ENCODE measurements at places on chromosomes 12 and 14. TPM values are rescaled to one million over a fixed set of nuclear protein-coding genes. Genes with fewer than 3 reads are reported as not detected.

XPOT gene
- 64.5 TPM for total RNA-seq

DNA sequence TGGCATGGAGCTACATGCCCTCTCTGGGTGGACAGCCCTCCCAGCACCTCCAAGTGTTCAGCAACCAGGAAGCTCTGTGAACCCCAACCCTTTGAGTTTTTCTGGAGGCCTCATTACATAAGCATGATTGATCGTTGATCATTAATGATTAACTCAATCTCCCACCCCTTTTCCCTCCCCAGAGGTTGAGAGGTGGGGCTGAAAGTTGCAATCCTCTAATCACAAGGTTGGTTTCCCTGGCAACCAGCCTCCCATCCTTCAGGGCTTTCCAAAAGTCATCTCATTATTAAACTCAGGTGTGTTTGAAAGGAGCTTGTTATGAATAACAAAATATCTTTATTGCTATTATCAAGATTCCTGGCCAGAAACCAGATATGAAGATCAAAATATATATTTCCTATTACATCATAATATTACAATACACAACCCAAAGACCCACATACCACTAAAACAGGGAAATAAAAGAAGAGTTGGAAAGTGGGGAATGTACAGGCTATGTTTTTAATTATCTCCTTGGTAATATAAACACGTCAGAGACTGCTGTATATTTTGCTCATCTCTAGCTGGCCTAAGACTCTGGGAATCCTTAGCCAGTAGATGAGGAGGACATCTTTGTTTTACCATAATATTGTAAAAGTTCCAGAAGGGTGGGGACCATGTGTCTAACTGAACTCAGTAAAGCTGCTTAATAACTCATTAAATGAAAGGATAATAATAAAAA lies 73.6 kb downstream of the SSPN start:
- H3K4me1 ChIP-seq: peaks cover 24% of the 10 kb centered on the region
- no peak for DNase-seq
- no peak overlapping the region for H3K27ac ChIP-seq
- no peak overlapping the region for H3K4me3 ChIP-seq
- no peaks in the 10 kb centered on the region for H3K27me3 ChIP-seq

GRCh38 chr12:50051101-50051806 lies 6.1 kb upstream of the ASIC1 start:
- H3K4me3 ChIP-seq: no peak overlapping the region
- H3K4me1 ChIP-seq: peaks cover 16% of the 10 kb centered on the region
- peaks cover 5% of the 10 kb centered on the region for H3K27me3 ChIP-seq
- H3K36me3 ChIP-seq: no peaks in the 10 kb centered on the region
- no peak for DNase-seq

- no peaks in the 10 kb centered on the region for H3K27me3 ChIP-seq
- no peaks in the 10 kb centered on the region for H3K36me3 ChIP-seq
- no peak overlapping the region for H3K4me3 ChIP-seq
Measured at GRCh38 chr14:94617988-94618822, 6.0 kb downstream of the SERPINA3 start.

DNA sequence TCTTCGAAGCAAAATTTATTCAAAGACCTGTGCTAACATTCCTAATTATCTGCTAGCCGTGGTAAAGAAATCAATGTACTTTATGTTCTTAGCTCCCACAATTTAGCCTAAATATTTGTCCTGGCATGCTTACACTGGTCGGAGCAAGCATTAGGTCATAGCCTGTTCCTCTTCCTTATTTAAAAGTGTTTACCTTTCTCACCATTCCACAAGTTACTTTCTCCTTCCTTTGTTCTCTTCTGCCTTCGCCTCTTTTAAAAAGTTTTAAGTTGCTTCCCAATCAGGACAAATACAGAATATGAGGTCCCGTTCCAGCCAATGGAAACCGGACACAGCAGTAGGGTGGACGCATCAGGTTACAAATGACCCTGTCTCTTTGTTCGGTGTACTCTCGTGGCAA lies 11.6 kb downstream of the CDK2AP1 start:
- DNase-seq: no peak
- H3K36me3 ChIP-seq: peaks cover 44% of the 10 kb centered on the region
- H3K27ac ChIP-seq: no peak overlapping the region
- H3K4me1 ChIP-seq: no peaks in the 10 kb centered on the region
- no peak overlapping the region for H3K4me3 ChIP-seq

GRCh38 chr14:75769047-75769685 lies 108.1 kb downstream of the TTLL5 start:
- H3K27me3 ChIP-seq: no peaks in the 10 kb centered on the region
- H3K4me1 ChIP-seq: no peaks in the 10 kb centered on the region
- no peak for DNase-seq
- H3K36me3 ChIP-seq: peaks cover 5% of the 10 kb centered on the region
- no peak overlapping the region for H3K27ac ChIP-seq
- no peak overlapping the region for H3K4me3 ChIP-seq
